ENCODE measurements at places on chromosomes 5 and 9. TPM values are rescaled to one million over a fixed set of nuclear protein-coding genes. Genes with fewer than 3 reads are reported as not detected.

GRCh38 chr5:98933445-98934072 lies 4.8 kb upstream of the CHD1 start:
- no peaks in the 10 kb centered on the region for H3K36me3 ChIP-seq
- peak overlapping the region; percentile 51 for H3K27ac ChIP-seq
- H3K4me3 ChIP-seq = no peak overlapping the region
- H3K4me1 ChIP-seq = no peaks in the 10 kb centered on the region
- DNase-seq = no peak

Gene ENTPD2
- total RNA-seq = 0.67 TPM

DNA sequence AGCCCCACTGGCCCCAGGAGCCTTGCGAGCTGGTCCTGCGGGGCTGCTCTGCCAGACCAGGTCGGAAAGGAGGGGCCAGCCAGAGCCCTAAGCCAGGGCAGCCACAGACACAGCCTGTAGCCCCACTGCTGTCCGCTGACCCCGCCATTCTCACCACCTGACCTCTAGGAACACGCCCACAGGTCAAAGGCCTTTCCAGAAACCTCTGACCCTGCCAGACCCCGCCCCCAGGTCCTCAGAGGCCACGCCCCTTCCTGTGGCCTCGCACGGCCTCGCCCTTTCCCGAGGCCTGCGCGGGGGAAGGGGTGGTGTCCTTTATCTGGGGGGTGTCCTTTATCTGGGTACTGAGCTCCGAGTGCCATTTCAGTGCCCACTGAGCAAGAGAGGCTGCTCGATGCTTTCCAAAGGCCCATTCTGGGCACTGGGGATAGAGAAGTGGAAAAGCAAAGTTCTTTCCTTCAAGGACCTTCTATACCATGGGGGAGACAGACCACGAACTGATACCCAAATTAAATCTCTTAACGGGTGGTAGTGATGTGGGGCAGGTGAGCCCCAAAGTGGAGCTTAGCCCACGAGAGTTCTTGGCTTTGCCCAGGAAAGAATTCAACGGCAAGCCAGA lies 46.5 kb downstream of the P4HA2 start:
- H3K4me1 ChIP-seq = peaks cover 11% of the 10 kb centered on the region
- no peaks in the 10 kb centered on the region for H3K27me3 ChIP-seq
- H3K36me3 ChIP-seq = no peaks in the 10 kb centered on the region

GRCh38 chr5:154406231-154406630 lies 39.6 kb upstream of the SAP30L start:
- no peak overlapping the region for H3K27ac ChIP-seq
- H3K36me3 ChIP-seq = peaks cover 11% of the 10 kb centered on the region
- peaks cover 8% of the 10 kb centered on the region for H3K4me1 ChIP-seq
- H3K4me3 ChIP-seq = no peak overlapping the region

DNA sequence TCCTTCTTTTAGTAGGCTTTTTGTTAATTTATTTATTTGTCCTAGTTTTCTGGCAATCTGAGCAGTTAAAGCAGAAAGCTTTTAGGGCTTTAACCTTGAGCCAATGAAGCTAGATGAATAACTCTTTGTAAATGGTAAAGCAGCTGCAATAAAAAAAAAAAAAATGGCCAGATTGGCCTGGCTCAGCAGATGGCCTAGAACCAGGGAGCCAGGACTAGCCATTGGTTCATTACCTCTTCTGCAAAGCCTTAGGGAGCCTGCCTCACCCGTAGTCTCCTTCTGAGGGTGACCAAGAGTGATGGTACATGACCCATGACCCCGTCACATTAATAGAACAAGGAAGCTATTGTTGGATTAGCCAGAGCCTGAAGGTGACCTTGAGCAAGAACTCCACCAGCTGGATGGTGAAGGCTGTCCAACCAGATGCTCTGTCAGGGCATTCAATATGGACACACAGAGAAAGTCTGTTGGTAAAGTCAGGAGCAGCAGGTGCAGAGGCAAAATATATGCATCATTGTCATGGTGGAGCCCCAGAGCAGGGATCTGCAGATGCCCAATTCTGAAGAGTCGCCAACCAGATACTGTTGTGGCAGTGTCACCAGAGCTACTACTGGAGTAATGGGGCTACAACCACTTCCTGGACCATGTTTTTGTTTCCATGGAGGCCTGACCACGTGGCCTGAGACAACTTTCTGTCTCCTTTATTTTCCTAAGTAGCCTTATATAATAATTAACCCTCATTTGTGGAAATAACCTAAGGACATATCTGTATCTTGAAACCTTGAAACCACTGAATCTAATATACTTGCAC lies 100.7 kb downstream of the MTX3 start:
- H3K27ac ChIP-seq = no peak overlapping the region
- no peaks in the 10 kb centered on the region for H3K27me3 ChIP-seq
- H3K36me3 ChIP-seq = no peaks in the 10 kb centered on the region
- no peak overlapping the region for H3K4me3 ChIP-seq

- peak; percentile 50 for DNase-seq
- no peaks in the 10 kb centered on the region for H3K4me1 ChIP-seq
- no peaks in the 10 kb centered on the region for H3K36me3 ChIP-seq
- no peaks in the 10 kb centered on the region for H3K27me3 ChIP-seq
- no peak overlapping the region for H3K27ac ChIP-seq
- H3K4me3 ChIP-seq = no peak overlapping the region
Measured at GRCh38 chr9:93620881-93621820, 44.8 kb downstream of the PHF2 start.

Gene ADRA1B
- total RNA-seq = 3.4 TPM

Gene POU4F3
- total RNA-seq = not detected

Gene IFNK
- not detected for total RNA-seq

GRCh38 chr9:70639853-70640814 lies 225.7 kb upstream of the KLF9 start:
- H3K4me1 ChIP-seq = no peaks in the 10 kb centered on the region
- no peaks in the 10 kb centered on the region for H3K36me3 ChIP-seq
- DNase-seq = no peak
- no peaks in the 10 kb centered on the region for H3K27me3 ChIP-seq
- H3K27ac ChIP-seq = no peak overlapping the region

GRCh38 chr5:175520873-175521272 lies 42.5 kb downstream of the SFXN1 start:
- no peak overlapping the region for H3K27ac ChIP-seq
- H3K36me3 ChIP-seq = peaks cover 55% of the 10 kb centered on the region
- no peaks in the 10 kb centered on the region for H3K27me3 ChIP-seq
- H3K4me1 ChIP-seq = no peaks in the 10 kb centered on the region
- no peak for DNase-seq
- H3K4me3 ChIP-seq = no peak overlapping the region

Gene PCDHB14
- 5.1 TPM for total RNA-seq

DNA sequence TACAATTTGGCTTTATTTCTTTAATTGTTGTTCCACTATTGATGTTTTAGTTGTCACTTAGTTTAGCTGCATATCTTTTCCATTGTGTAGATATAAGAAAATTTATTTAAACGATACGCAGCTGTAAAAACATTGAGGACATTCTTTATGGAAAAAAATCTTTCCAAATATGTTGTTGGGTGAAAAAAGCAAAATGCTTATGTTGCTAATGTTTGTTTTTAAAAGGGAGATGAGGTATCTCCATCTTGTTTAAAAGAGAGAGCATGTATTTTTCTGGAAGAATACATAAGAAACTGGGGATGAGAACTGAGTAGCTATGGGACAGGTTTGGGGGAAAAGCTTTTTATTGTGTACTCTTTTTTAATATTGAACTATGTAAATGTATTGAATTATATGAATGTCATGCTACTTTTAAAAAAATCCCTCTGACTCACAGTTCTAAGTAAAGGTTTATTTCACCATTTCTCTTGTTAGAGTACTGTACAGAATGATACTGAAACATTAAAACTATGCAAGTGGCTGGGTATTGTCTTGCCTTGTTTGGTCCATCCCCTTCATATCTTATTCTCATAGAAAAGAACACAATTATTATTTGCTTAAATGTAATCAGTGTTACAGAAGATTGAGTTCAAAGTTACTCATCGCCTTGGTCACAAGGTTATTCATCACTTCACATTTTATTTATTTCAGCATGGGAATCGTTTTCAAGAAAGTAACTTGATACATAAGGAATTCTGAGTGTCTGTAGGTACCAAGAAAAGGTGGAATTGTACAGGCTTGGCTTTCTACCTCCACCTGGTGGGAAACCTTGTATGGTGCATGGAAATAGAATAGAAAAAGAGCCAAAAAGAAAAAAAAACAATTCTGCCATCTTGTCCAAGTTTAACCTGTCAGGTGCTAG lies 85.8 kb downstream of the RIC1 start:
- peaks cover 18% of the 10 kb centered on the region for H3K36me3 ChIP-seq
- no peaks in the 10 kb centered on the region for H3K4me1 ChIP-seq
- no peak overlapping the region for H3K4me3 ChIP-seq

DNA sequence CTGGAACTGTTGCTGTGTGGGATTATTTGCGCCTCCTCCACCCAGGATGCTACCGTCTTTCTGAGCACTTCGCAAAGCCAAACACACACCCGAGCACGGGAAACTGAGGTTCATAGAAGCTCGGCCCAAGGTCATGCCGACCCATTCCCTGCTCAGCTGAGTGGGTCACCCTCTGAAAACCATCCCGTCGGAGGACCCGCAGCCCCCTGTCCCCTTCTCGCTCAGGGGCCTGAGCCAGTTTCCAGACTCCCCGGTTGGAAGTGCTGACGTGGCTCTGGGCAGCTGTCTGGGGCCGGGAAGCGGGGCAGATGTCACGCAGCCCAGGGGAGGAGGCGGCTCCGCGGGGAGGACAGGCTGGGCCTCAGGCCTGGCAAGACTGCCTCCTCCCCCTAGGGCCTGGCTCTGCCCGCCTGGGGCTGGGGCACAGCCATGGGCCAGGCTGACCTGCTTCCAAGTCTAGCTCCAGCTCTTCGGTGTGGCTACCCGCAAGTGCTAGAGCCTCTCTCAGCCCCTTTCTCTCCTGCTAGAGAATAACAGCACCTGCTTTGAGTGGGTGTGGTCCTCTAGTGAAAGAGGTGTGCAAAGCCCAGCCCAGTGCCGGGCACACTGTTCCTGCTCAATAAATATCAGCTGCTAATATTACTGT lies 9.9 kb upstream of the CXXC5 start:
- peak overlapping the region; percentile 93 for H3K27ac ChIP-seq
- no peaks in the 10 kb centered on the region for H3K4me1 ChIP-seq
- H3K4me3 ChIP-seq = peak overlapping the region; percentile 58
- no peaks in the 10 kb centered on the region for H3K36me3 ChIP-seq
- H3K27me3 ChIP-seq = no peaks in the 10 kb centered on the region

DNA sequence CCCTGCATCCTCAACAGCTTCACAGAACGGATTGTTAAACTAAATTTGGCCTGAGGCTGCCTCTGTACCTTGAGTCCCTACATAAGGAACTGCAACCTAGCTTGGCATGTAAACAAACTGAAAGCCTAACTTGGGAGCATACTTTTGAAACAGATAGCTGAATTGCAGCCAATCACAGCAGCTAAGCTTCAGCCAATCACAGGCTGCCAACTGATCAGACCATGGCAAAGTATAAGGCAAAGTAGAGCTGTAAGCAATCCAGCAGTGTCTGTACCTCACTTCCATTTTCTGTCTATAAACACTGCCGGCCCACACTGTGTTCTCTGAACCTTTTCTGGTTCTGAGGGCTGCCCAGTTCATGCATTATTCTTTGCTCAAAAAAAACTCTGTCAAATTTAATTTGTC lies 8.9 kb upstream of the ZNF483 start:
- no peak overlapping the region for H3K4me3 ChIP-seq
- no peaks in the 10 kb centered on the region for H3K36me3 ChIP-seq

Gene ACOT12
- not detected for total RNA-seq

GRCh38 chr5:1127959-1128785 lies 16.3 kb upstream of the SLC12A7 start:
- H3K27ac ChIP-seq = peak overlapping the region; percentile 76
- no peaks in the 10 kb centered on the region for H3K27me3 ChIP-seq
- no peak overlapping the region for H3K4me3 ChIP-seq
- DNase-seq = no peak
- H3K36me3 ChIP-seq = no peaks in the 10 kb centered on the region
- peaks cover 63% of the 10 kb centered on the region for H3K4me1 ChIP-seq

DNA sequence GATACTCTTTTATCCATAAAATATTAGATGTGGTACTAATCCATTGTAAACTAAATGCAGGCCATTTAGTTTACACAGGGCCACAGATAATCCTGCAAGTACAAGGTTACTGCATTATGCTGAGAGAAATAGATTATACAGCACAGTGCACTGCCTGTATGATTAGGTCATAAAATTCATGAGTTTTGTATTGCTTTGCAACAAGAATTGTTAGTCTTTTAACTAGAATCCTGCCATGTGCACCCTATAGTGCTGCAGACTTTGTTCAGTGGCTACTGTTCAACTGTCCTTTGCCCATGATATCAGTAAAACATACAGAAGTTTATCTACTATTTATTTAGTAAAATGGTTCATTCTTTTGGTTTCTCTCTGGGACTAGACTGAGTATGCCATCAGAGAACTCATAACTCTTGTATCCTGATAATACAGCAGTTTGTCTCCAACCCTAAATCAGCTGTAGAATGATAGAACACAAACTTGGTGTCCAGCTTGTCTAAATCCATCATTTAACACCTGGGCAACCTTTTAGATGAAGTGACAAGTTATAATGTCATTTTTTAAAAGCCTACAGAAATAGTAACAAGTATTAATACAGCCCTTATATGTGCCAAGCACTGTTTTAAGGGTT lies 291.2 kb downstream of the TMEM167A start:
- H3K36me3 ChIP-seq = no peaks in the 10 kb centered on the region
- H3K4me3 ChIP-seq = no peak overlapping the region
- H3K27ac ChIP-seq = no peak overlapping the region
- H3K4me1 ChIP-seq = no peaks in the 10 kb centered on the region

DNA sequence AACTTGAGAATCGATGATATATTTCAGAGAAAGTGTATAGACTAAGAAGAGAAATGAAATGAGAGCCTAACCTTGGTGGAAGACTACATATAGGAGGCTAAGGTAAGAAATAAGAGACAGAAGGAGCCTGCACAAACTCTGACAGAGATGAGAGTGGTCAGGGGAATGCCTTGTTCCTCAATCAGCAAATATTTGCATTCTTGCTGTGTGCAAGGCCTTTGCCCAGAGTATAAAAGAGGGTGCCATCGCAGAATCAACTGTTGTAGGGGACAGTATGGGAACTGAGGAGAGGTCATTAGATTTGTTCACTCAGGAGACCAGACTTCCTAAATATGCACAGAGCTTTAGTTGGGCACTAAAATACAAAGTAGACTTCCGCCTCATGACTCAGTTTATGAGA lies 137.2 kb downstream of the ATG10 start:
- H3K27ac ChIP-seq = no peak overlapping the region
- H3K36me3 ChIP-seq = no peaks in the 10 kb centered on the region

Gene PIK3R1
- 87.0 TPM for total RNA-seq

- H3K4me3 ChIP-seq = no peak overlapping the region
- no peaks in the 10 kb centered on the region for H3K27me3 ChIP-seq
- H3K27ac ChIP-seq = no peak overlapping the region
Measured at GRCh38 chr5:86869268-86869667, 251.5 kb downstream of the COX7C start.

- no peaks in the 10 kb centered on the region for H3K27me3 ChIP-seq
- no peak for DNase-seq
- H3K27ac ChIP-seq = peak overlapping the region; percentile 58
Measured at GRCh38 chr9:92480986-92481633, 1.2 kb downstream of the ASPN start.

GRCh38 chr9:72743836-72744235 lies 209.0 kb downstream of the ALDH1A1 start:
- H3K27me3 ChIP-seq = no peaks in the 10 kb centered on the region
- H3K36me3 ChIP-seq = no peaks in the 10 kb centered on the region
- no peak overlapping the region for H3K4me3 ChIP-seq
- H3K4me1 ChIP-seq = no peaks in the 10 kb centered on the region
- DNase-seq = no peak

GRCh38 chr5:36089989-36090388 lies 23.3 kb upstream of the UGT3A2 start:
- no peaks in the 10 kb centered on the region for H3K27me3 ChIP-seq
- H3K4me1 ChIP-seq = no peaks in the 10 kb centered on the region
- no peak overlapping the region for H3K4me3 ChIP-seq
- no peak overlapping the region for H3K27ac ChIP-seq

Gene NR5A1
- total RNA-seq = not detected
